Right kidney (tissue), 9 donors: ENCODE measurements at places on chromosomes 1 and 21.
A peak's percentile ranks its signal among the peaks of the same experiment; 100 is the strongest.

- DNase-seq, result no peak
Observed at GRCh38 chr1:106681939-106682522, 374.4 kb upstream of the PRMT6 start.

DNA sequence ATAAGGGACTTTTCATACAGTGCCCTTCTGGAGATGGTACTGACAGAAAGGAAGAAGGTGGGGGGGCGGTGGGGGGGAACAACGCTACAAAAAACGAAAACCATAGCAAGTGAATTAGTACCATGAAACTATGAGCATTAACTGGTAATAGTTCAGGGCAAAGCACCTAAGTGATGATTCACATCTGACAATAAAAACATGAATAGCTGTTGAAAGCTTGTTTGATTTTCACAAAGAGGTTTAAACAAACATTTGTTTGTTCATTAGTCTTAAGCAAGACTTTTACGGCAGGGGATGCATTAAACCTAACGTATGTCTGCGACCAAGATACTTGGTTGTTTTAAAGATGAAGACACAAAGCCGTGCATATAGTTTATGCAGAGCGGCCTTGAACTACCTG is 177.5 kb downstream of the LMO4 start:
- DNase-seq, result no peak

- DNase-seq, result no peak
Observed at GRCh38 chr21:29233256-29233546, 65.5 kb upstream of the BACH1 start.

DNA sequence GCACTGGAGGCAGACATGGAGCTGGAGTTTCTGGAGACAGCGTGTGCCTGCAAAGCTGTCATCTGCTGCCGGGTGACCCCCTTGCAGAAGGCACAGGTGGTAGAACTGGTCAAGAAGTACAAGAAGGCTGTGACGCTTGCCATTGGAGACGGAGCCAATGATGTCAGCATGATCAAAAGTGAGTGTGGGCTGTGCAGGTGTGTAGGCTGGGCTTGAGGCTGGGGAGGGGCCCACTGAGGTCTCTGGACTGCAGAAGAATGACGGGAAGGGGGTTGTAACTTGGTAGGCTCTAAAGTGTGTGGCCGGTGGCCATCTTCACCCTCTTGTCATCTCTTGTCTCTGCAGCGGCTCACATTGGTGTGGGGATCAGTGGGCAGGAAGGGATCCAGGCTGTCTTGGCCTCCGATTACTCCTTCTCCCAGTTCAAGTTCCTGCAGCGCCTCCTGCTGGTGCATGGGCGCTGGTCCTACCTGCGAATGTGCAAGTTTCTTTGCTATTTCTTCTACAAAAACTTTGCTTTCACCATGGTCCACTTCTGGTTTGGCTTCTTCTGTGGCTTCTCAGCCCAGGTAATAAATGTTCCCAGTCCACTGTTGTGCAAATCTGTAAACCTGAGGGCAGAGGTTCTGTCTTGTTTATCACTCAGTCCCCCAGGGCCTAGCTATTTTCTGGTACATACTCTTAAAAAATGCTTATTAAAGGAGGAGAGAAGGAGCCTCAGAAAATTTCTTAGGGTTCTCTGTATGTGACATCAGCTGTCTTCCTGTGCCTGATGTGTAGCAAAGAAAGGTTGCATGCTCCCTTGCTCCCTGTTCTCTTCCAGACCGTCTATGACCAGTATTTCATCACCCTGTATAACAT is 19.9 kb downstream of the ATP8B2 start:
- no peak for DNase-seq

DNA sequence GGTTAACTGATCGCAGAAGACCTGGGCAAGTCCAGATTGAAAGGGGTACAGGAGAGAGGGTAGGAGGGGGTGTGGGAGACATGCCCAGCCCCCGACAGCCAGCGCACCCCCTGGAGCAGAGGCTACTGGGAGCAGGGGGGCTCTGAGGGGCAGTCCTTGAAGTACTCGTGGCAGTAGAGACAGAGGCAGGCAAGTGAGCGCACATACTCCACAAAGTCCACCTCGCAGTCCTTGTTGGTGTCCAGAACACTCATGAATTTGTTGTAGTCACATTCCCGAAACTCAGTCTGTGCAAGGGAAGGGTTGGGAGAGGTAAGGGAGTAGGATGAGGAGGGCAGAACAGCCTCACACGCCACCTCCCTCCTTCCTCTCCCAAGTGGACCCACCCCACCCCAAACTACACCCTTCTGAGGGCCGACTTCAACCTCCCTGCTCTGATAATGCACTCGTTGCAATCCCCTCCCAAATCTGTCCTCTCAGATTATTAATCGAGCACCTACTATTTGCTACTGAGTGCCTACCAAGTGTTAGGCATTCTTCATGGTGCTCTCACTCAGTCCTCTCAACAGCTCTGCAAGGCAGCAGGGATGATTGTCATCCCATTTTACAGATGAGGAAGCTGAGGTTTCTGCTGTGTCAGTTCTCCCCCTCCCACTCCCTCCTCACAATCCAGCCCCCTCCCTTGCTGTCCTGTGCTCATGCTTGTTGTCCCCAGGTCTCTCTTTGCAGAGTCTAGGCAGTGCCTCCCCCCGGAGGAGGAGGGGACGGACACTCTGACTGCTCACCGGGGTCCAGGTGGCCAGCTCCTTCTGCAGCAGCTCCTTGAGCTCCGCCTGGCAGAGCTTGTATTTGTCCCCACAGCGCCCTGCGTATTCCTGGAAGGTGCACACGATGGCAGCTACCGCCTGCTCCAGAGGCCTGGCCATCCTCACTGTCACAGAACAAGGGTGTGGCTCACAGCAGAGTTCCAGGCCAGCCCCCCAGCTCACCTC is 1.2 kb downstream of the S100A3 start:
- DNase-seq, result no peak

- no peak for DNase-seq
Observed at GRCh38 chr1:157085421-157085820, 14.2 kb downstream of the ETV3L start.

DNA sequence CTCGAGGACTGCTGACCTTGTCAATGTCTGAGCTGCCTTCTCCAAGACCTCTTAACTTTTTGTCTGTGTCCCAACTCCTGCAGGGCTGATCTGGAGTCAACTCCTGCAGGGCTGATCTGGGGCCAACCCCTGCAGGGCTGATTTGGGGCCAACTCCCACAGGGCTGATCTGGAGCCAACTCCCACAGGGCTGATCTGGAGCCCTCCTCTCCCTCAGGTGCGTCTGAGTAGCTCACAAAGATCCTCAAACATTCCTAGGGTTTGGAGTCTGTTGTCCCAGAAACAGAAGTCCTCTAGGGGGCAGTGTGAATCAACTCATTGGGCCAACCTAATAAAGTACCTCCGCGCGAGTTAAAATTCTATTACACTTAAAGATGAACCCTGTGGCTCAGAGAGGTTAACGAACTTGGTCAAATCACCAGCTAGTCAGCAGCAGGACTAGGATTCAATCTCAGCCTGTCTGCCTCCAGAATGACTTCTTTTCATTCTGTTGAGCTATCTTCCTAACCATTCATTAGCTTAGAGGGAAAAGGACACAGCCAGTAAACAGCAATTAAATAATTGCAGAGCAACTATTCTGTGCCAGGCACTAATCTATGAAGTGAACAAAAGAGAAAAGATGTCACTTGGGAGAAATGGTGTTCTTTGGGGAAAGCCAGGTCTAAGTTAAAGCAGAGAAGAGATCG is 17.2 kb upstream of the RLF start:
- DNase-seq, result peak; percentile 37

- no peak for DNase-seq
Observed at GRCh38 chr1:15698201-15698600, 14.1 kb downstream of the PLEKHM2 start.

GRCh38 chr1:72435025-72435424 is 152.7 kb upstream of the NEGR1 start:
- DNase-seq, result no peak

- no peak for DNase-seq
Observed at GRCh38 chr1:192852001-192852947, 43.4 kb downstream of the RGS2 start.
